GM12891 (cell line): ENCODE measurements at places on chromosomes 1 and 21.
A peak's percentile ranks its signal among the peaks of the same experiment; 100 is the strongest.

GRCh38 chr1:68113966-68114365, 63.5 kb upstream of the DIRAS3 start:
- DNase-seq = no peak

DNA sequence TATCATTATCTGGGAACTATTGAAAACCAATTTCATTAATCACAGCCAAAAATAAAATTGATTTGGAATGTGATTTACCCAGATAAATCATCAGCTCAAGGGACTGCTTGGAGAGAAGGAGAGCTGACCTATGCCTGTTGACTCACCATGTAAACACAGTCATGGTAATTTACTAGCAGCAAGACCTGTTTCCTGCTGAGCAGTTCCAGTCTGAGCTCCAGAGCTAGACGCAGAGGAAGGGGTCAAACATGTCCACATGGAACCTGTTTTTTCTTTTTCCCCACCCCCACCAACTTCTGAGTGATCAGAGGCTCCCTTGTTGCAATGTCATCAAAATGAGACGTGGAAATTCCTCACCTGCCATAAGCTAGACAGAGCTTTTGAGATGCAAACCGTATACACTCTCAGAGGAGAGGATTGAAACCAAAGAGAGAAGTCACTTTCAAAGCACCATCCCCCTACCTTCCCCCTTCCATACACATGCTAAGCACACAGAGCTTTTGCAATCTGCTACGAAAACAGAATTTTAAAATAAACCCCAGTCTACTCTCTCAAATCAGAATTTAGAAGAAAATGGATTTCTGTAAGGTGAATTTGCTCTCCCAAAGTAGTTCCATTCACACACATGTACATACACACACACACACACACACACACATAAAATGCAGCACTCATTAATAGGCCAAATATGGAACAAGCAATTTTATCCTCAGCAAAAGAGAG, 55.9 kb upstream of the PTGFRN start:
- DNase-seq = no peak

GRCh38 chr1:36223381-36223995, 755 bp upstream of the THRAP3 start:
- DNase-seq = peak; percentile 39

DNA sequence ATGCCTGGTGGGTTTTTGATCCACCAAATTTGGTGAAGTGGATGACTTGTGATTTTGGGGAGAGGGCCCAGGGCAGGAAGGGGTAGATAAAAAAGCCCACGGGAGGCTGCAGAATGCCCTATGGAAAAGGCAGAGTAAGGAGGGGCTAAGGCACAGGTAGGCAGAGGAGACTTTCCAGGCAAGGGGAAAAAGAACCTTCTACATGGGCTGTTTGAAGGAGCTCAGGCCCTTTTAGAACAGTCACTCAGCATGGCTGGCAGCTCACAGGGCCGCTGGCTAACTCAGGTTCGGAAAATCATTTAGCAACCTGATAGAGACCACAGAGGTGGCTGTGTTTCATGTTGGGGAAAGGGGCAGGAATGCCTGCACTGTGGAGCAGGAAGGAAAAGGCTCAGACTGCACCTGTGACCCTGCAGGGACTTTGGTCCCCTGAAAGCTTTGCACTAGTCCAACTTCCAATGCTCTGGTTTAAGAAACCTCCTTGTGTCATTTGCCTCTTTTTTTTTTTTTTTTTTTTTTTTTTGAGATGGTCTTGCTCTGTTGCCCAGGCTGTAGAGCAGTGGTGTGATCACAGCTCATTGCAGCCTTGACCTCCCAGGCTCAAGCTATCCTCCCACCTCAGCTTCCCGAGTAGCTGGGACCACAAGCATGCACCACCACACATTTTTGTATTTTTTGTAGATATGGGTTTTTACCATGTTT, 58.5 kb upstream of the ENAH start:
- no peak for DNase-seq

GRCh38 chr1:230320804-230321203, 105.3 kb downstream of the PGBD5 start:
- no peak for DNase-seq

- no peak for DNase-seq
Measured at GRCh38 chr1:36007741-36008140, 76.2 kb upstream of the TEKT2 start.

- DNase-seq = no peak
Measured at GRCh38 chr1:37732111-37732780, 32.7 kb downstream of the EPHA10 start.

DNA sequence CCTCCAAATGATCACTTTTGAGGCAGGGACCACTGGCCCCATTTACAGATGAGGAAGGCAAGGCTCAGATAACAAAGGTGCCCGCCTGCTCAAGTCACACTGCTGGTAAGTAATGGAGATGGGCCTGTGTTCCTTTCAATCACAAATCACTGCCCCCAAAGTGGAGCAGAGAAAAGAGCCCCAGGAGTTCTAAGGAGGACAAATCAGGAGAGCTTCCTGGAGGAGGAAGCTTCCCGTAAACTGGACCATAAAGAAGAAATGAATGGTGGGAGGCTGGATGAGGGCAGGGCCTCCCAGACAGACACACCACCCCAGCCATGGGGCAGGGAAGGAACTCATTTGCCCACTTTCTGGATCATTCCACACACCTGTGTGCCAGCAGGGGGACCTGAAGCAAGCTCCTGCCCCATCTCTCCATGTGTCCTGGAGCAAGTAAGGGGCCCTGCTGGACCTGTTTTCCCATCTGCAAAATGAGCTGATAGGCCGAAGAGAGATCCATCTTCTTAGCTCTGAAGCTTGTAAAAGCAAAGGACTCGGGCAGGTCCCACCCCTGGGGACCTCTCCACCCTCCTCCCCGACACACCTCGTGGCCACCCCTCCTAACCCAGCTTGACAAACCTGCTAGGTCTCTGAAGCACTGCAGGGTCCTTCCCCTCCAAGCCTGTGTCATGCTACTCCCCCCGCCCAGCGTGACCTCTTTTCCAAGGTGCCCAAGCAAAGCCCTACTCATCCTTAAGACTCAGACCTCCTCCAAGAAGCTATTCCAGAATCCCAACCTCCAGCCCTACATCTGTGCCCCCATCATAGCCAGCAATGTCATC, 5.5 kb downstream of the LAPTM5 start:
- DNase-seq = no peak

GRCh38 chr1:230376296-230376695, 49.8 kb downstream of the PGBD5 start:
- DNase-seq = no peak

GRCh38 chr21:25402134-25402961, 204.9 kb downstream of the MRPL39 start:
- DNase-seq = no peak

DNA sequence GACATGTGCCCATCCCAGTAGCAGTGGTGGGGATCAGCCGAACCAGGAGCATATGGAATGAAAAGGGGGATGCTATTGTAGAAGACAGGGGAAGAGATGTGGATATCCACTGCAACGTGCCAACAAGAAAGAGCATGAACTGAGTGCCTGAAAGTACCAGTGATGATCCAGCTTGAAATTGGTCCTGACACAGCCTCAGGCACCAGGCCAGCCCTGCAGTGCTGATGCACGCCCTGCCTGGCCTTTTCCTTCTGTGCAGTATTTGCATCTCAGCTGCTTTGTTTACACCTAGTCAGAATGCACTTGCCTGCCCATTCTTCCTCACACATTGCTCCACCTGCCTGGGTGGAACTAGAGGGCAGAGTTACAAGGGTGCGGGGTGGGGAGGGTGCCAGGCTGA, 50.3 kb upstream of the ARTN start:
- DNase-seq = no peak

DNA sequence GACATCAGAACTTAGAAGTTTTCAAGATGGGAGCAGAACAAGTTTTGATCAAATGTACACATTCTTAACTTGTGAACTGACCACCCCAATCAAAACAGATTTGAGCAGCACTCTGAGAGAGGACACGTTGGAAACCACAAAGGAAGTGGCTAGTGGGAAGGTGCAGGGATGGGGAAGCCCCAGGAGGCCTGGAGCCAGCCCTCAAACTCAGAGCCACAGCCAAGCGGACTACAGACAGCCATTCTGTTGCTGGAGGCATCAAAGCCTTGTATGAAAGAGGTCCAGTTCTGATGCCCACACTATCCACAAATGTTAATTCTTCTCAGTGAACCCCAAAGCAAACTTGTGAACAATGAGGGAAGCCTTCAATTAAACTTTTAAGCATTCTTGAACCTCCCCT, 143.6 kb upstream of the RAB4A start:
- no peak for DNase-seq

DNA sequence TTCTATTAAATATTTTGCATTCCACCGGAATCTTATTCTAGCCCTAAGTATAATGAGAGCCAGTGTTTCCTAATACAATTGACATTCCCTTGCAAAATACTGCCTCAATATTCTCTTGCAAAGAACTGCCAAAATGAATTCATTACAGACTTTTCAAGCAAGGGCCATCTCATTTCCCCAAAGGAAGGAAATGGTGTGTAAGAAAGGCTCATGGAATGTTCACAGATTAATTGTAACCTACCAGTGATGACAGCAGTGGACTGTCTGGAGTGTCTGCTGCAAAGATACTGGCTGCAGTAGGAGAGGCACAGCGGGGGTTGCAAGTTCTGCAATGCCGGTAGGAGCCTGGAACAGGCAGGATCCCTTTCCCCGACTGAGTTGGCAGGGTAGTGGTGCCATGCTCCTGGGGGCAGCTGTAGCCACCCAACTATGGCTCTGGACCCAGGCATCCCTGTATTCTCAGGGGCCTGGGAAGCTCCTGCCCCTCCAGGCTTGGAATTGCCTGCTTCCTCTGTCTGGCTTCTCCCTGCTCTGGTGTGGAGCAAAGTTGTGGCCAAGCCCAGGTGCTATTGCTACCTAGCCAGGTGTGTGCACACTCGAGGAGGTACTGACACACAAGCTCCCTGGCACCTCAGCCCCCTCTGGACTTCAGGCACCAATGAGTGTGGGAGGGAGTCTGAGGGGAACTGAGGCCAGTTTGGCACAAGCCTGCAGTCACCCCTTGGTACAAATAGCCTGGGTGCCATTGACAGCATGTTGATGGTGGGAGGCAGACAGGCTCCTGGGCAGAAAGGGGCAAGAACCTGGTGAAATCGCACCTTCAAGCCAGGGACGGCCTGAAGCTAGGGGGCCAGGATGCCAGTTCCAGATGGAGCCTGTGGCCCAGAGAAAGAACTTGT, 1371.0 kb downstream of the KCNT2 start:
- DNase-seq = no peak

DNA sequence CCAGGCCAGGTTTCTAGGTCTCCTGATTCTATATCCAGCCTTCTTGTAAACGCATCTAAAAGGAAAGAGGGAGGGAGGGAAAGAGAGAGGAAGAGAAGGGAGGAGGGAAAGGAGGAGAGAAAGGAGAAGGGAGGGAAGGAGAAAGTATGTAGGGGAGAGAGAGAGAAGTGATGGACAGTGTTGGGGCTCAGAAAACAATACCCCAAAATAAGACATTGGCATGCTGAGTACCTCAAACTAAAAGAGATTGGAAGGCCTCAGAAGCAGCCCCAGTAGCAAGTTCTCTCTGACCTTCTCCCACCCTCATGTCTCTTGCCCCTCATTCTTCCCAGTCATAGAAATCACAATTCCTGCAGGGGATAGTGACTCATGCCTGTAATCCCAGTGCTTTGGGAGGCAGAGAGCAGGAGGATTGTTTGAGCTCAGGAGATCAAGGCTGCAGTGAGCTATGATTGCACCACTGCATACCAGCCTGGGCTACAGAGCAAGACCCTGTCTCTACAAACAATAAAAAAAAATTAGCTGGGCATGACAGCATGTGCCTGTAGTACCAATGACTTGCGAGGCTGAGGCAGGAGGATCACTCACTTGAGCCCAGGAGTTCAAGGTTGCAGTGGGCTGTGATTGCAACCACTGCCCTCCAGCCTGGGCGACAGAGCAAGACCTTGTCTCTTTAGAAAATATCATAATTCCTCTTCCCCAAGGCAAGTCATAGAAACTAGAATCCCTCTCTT, 51.2 kb downstream of the DNTTIP2 start:
- no peak for DNase-seq

DNA sequence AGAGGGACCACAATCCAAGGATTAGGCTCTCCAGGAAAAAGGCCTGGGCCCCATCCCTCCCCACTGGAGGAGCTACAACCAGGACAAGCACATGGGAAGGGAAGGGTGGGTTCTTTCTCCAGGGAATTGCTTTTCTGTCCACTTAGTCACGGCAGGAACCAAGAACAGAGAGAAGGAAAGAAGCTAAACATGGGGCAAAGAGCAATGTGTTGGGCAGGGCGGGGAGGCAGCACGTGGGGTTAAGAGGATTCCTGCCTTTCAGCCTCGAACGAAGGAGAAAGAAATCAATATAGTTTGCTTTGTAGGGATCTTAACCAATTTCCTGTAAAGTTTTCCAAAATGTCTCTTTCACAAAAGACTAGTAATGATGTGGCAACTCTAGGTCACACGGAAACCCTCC, 21.7 kb downstream of the ERI3 start:
- no peak for DNase-seq

- no peak for DNase-seq
Measured at GRCh38 chr1:199208847-199209246, 570.0 kb downstream of the PTPRC start.

GRCh38 chr1:61638911-61639605, 85.9 kb downstream of the TM2D1 start:
- DNase-seq = no peak
